Osteoblast (primary cell): ENCODE measurements at places on chromosomes 12 and 14. TPM values are rescaled to one million over a fixed set of nuclear protein-coding genes. Genes with fewer than 3 reads are reported as not detected.

- DNase-seq = no peak
Measured at GRCh38 chr12:71566655-71567054, 97.0 kb downstream of the ZFC3H1 start.

DNA sequence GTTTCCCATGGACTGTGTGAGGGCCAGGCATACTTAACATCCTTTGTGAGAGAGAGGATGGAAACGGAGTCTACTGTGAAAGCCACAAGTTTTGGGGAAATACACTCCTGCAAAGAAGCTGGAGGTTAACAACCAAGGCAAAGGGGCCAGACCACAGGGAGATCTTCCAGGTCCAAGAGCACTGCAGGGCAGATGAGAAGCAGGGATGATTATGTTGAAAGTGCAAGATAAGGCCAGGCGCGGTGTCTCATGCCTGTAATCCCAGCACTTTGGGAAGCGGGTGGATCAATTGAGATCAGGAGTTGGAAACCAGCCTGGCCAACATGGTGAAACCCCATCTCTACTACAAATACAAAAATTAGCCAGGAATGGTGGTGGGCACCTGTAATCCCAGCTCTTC lies 15.1 kb downstream of the COQ6 start:
- no peak for DNase-seq

DNA sequence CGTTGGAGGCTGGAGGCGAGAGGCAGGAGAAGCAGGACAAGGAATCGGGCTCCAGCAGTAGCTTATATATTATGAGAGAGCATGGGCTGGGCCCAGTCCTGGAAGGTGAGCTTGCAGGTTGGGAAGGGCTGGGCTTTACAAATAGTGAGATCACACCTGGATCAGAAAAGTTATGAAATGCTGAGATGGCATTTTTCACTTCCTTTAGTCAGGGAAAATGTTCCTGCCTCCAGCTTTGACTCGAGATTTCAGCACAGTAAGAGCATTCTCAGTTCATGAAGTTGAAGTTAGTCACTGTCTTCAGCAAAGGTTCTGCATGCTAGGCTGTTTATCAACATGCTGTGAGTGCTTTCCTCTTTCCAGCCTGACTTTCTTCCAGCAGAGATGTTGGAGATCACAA lies at the start of gene KRT6C:
Gene KRT6C, minus strand, starts transcription at position 38 of the 400 bp plus-strand sequence. CDS start 68 bp downstream, outside the sequence.
- DNase-seq = no peak

- no peak for DNase-seq
Measured at GRCh38 chr14:58703161-58703506, 65.4 kb downstream of the DACT1 start.

- no peak for DNase-seq
Measured at GRCh38 chr14:69922198-69922597, 43.0 kb downstream of the SMOC1 start.

GRCh38 chr12:122516544-122517361 lies 10.0 kb downstream of the RSRC2 start:
- DNase-seq = no peak

GRCh38 chr12:24822121-24822899 lies 126.6 kb downstream of the BCAT1 start:
- DNase-seq = no peak

GRCh38 chr12:2687726-2688125 lies 107.0 kb upstream of the FKBP4 start:
- peak; percentile 53 for DNase-seq

GRCh38 chr14:100726550-100727085 lies at the start of gene DLK1:
Gene DLK1, plus strand, starts transcription at chr14:100726892. Its CDS starts 177 bp downstream, at chr14:100727069.
- DNase-seq = peak; percentile 74

- DNase-seq = no peak
Measured at GRCh38 chr14:103187911-103188310, 64.7 kb downstream of the TNFAIP2 start.

DNA sequence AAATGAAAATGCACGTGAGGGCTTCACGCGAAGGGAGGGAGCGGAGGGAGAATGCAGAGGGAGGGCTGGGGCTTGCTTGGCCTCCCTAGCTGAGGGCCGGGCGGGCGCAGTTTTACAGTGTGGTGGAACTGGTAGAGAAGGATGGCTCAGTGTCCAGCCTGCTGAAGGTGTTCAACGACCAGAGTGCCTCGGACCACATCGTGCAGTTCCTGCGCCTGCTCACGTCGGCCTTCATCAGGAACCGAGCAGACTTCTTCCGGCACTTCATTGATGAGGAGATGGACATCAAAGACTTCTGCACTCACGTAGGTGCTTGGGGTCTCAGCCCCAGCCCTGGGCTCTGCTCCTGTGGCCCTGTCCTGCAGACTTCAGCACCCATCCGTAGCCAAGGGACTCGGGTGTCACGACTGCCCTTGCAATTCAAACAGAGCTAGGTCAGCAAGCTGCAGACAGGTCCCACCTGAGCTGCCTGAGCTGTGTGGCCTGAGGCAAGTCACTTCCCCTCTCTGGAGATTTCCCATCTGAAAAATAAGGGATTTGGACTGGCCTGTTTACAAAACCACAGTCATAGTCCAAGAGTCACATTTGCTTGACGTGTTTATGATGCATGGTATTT lies 18.4 kb downstream of the OTUB2 start:
- DNase-seq = no peak

- DNase-seq = peak; percentile 72
Measured at GRCh38 chr12:64392221-64392620, 1.7 kb upstream of the C12orf56 start.

CATSPERB gene
- total RNA-seq = not detected in 2 replicates

ACRBP gene
- under 0.01 and 0.36 TPM in 2 replicates for total RNA-seq

HCAR2 gene
- not detected in 2 replicates for total RNA-seq

CLEC4D gene
- total RNA-seq = not detected in 2 replicates

ASIC1 gene
- total RNA-seq = 0.72 and 0.88 TPM in 2 replicates
